ENCODE measurements at places on chromosomes 1 and 21.

GRCh38 chr21:45957981-45958600 is 23.5 kb upstream of the COL6A1 start:
- no peak for DNase-seq

GRCh38 chr21:31873275-31873695 is 465 bp downstream of the HUNK start:
- no peak for DNase-seq

- DNase-seq: no peak
Measured at GRCh38 chr21:42465008-42465802, 30.8 kb downstream of the RSPH1 start.

DNA sequence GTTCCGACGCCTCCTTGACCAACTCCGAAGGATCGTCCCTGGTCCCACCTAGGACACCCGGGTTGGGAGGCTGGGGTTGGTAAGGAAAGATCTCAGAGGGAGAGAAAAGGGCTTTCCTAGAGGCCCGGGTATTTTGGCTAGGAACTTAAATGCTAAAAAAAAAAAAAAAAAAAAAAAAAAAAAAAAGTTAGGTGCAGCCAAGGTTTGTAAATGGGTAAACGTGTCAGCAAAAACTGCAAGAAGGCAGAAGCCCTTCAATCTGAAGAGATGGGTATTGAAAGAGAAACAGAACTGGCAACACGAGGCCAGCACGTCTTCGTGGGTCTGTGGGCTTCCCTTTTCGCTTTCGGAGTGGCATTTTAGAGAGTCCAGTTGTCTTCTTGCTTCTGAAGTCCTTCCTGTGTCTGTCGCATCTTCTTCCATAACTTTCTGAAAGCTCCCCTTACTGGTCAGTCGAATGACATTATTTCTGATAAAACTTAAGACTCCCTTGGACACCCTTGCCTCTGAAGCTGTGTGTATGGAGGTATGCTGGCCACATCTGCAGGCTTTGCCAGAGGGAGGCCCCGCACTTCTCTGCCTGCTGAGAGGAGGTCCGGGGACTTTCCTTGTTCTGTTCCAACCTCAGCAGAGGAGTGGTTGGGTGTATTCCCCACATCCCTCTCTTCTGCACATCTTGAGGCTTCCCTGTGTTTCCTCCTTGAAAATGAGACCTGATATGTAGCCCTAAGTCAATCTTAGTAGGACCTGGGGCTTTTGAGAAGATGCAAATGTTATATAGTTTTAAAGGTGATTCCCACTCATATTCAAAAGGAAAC is 745 bp downstream of the RCSD1 start:
- no peak for DNase-seq

- no peak for DNase-seq
Measured at GRCh38 chr1:37186246-37186756, 152.0 kb upstream of the GRIK3 start.

GRCh38 chr1:204013052-204013451 is 59.9 kb upstream of the SOX13 start:
- no peak for DNase-seq

DNA sequence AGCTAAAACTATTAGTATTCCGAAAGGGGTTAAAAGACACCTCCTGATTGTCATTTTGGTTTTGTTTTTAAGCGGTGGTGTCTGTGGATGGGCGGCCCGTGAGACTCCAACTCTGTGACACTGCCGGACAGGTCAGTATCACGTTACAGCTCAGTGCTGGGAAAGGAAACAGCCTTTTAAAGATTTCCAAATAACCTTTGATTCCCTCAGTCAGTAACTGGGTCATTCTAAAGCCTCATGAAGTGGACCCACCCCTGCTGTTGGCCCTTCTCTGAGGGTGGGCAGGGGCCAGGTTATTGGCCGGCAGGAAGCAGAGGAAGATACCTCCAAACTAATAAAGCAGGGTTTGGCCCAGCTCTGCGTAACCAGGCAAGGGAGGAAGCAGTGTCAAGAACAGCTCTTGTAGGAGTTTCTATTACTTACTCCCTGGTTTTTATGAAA is 2.3 kb downstream of the RHOU start:
- DNase-seq: no peak

DNA sequence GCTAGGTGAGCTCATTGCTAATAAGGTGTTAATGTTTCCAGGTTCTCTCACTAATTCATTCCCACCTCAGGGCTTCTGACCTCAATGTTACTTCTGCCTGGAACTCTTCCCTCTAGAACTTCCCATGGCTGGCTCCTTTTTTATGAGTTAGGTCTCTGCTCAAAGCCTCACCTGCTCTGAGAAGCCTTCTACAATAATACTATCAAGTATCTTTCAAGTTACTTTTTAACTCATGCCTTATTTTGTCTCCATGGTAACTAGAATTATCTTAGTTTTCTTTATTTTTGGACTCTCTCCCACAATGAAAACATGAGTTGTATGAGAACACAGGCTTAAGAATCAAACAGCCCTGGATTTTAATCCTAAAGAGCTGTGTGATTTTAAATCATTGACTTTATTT is 3.5 kb upstream of the C1orf52 start:
- DNase-seq: no peak

- DNase-seq: no peak
Measured at GRCh38 chr1:17542645-17543044, 3.1 kb downstream of the ARHGEF10L start.

DNA sequence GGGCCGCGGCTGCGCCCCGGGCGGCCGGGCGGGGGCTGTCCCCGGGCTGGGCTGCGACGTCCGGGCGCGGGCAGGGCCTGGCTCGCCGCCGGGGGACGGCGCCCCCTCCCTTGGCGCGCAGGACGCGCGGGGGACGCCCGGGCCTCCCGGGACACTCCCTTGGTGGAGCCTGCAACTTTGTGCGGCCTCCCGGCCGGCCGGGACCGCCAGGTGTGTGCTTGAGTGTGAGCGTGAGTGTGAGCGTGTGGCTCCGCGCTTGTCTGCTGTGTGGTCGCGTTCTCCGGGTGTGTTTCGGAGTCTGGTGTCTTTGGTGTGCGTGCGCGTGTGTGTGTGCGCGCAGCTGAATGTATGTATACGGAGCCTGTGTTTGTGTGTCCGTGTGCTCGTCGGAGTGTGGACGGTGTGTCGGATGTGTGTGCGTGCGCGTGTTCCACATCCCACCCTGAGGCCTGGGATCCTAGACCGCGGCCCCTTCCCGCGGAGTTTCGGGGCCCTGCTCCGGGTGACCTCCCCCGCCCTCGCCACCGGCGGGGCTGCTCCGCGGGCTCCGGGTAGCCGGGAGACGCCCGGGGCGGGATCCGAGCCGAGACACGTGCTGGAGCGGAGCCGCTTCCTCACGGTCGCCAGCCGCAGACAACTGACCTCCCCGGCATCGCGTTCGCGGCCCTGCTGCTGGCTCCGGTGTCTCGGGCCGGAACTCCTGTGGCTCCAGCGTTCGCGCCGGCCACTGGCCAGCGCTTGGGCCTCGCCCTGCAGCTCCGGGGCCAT is 1.7 kb downstream of the PTPRU start:
- no peak for DNase-seq

GRCh38 chr1:208243967-208244916 is at the start of gene PLXNA2:
Gene PLXNA2 (minus strand): TSS chr1:208244384. CDS start chr1:208217922, 26,462 bp downstream.
- no peak for DNase-seq

- DNase-seq: no peak
Measured at GRCh38 chr1:223301371-223301770, 62.6 kb downstream of the SUSD4 start.

DNA sequence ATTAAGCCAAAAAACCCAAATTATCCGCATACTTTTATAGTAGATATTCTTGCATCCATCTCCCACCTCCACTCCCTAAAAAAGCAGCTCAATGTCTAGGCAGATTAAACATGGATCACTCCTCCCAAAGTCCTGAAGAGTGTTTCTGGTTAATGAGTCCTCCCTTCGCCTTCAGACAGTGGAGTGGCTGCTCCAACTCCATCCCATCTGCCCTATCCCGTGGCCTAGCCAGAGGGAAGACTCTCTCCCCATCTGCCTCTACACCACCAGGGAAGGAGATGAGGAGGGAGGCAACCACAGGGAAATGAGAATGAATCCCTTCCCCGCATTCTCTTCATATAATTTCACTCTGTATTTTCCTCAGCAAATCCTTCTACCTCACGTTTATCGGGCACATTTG is 103.8 kb downstream of the SLC45A1 start:
- DNase-seq: no peak

DNA sequence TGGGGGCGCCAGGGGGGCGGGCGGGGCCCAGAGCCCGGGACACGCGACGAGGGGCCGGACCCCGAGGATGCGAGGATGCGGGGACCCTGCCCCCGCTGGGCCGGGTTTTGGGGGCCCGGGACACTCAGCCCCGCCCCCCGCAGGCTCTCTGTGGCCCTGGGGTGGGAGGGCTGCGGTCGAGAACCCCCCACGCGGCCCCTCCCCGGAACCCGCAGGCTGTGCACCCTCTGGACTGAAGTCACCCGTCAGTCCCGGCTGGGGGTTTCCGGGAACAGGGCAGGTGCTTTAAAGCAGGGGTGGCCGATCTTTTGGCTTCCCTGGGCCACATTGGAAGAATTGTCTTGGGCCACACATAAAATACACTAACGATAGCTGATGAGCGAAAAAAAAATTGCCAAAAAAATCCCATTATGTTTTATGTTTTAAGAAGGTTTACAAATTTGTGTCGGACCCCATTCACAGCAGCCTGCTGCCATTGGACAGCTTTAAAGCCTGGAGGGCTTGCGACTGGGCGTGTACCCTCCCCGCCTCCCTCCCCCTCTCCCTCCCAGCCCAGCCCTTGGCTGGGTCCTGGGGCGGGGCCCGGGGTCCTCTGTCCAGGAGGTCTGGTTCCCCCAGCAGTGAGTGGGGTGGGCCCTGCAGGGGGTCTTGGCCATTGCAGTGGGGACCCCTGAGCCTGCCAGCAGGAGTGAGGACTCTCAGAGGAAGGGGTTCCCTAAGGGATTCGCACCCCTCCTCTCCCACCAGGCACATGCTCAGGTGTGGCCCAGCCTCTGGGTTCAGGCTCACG is 21.6 kb upstream of the C1orf159 start:
- DNase-seq: no peak

- DNase-seq: no peak
Measured at GRCh38 chr21:7957713-7958064, 2563.7 kb upstream of the TPTE start.

- DNase-seq: no peak
Measured at GRCh38 chr1:110763149-110763548, 88.4 kb upstream of the KCNA3 start.
